Metanephros (tissue), 2 donors: ENCODE measurements at places on chromosomes 3 and 15. TPM values are rescaled to one million over a fixed set of nuclear protein-coding genes. Genes with fewer than 3 reads are reported as not detected.

CRYGS gene
- 2.9 TPM for total RNA-seq

P2RY1 gene
- total RNA-seq = 6.9 TPM

RASA2 gene
- total RNA-seq = 14.8 TPM

SPTBN5 gene
- 1.4 TPM for total RNA-seq

FEZF2 gene
- total RNA-seq = not detected

ARL14 gene
- total RNA-seq = not detected

SENP7 gene
- 57.2 TPM for total RNA-seq

NOX5 gene
- 0.23 TPM for total RNA-seq

FAM227B gene
- 16.6 TPM for total RNA-seq

FOXB1 gene
- not detected for total RNA-seq

XCR1 gene
- total RNA-seq = 0.35 TPM

ADAMTS7 gene
- total RNA-seq = 37.3 TPM

SMCO1 gene
- 3.5 TPM for total RNA-seq

NXPE3 gene
- 6.1 TPM for total RNA-seq

KCNMB3 gene
- 3.0 TPM for total RNA-seq

TTLL13 gene
- total RNA-seq = 1.3 TPM

GOLGA6L9 gene
- 5.1 TPM for total RNA-seq

TNFSF10 gene
- total RNA-seq = 50.2 TPM

TERC gene
- 608 TPM for total RNA-seq

CPLX3 gene
- not detected for total RNA-seq

ZPLD1 gene
- 0.12 TPM for total RNA-seq
